ENCODE measurements at places on chromosomes 6 and 20. TPM values are rescaled to one million over a fixed set of nuclear protein-coding genes. Genes with fewer than 3 reads are reported as not detected.

GRCh38 chr20:57023007-57023406, 243.4 kb downstream of the BMP7 start:
- no peak for DNase-seq

The SPATA25 gene
- 0.76 TPM for total RNA-seq

DNA sequence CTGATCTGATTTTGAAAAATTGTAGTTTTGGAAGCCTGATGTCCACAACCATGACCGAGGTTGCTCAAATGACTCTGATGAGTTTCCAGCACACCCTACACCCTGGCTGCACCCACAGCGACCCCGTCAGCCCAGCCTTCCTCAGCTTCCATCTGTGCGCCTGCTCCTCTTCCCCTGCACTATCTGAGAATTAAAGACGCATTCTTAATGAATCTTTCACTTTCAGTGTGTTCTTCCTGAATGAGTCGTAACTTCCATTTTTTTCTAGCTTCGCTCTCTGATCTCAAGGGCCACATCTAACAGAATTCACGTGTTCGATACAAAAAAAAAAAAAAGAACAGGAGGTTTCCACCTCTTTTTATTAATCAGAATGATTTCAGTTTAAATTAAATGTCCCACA, 21.3 kb upstream of the RREB1 start:
- DNase-seq: peak; percentile 47

GRCh38 chr20:45968801-45969711, 2.9 kb downstream of the ZNF335 start:
- no peak for DNase-seq

All from activated CD8-positive, alpha-beta T cell treated with anti-CD3 and anti-CD28 coated beads, Interleukin-2, amount 10 ng/mL, durations not matched to agents 7 days and 5 days (primary cell).